AG09309 (cell line): ENCODE measurements at places on chromosomes 11 and 22.
A peak's percentile ranks its signal among the peaks of the same experiment; 100 is the strongest.

- no peak for DNase-seq
Observed at GRCh38 chr11:116357784-116358544, 414.8 kb downstream of the BUD13 start.

GRCh38 chr11:94544646-94545263 is 1.0 kb downstream of the FUT4 start:
- no peak for DNase-seq

GRCh38 chr11:95293116-95293515 is 62.1 kb upstream of the SESN3 start:
- no peak for DNase-seq

GRCh38 chr11:111046291-111046690 is 199.2 kb upstream of the POU2AF2 start:
- peak; percentile 66 for DNase-seq

DNA sequence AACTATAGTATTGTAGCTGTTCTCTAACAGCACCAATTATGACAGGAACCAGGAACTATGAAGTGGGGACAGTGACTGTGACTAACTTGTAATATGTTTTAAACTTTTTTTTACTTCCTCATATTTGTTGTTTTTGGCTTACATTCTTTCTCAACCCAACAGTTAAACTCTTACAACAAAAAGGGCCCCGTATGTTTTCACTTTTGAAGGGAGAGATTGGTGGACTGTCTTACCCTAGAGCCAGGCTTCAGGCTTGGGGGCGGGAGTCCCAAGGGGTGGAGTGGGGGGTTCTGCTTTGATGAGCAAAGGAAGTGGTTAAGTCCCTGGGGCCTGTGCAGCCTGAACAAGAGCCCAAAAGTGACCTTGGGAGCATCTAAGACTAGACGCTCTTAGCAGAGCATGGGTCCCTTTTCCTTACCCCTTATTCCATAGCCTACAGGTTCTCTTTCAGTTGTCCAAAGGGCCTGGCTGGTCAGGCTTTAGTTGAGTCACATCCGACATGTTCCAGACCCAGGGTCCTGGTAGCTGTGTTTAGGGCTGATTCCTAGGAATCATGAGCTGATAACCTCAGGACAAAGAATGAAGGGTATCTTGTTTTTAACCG is 38.8 kb downstream of the STIM1 start:
- DNase-seq = no peak

- DNase-seq = no peak
Observed at GRCh38 chr11:80586464-80586863, 1145.6 kb upstream of the TENM4 start.

DNA sequence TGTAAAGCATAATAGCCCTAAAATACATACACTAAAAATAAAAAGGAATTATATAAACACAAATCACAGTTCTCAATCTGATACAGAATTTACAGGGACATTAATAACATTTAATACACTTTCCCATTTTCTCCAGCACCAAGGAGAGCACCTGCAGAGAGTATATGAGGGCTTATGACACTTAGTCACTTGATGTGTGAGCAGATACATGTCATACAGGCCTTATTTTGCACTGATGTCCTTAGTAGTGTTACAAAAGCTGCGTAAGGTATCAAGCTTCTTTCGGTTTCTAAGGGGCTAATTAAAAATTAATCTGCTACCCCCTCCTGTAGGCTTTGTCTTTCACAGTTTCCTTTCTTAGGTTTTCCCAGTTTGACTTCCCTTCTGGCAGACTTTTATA is 61.3 kb downstream of the TRIM44 start:
- no peak for DNase-seq

DNA sequence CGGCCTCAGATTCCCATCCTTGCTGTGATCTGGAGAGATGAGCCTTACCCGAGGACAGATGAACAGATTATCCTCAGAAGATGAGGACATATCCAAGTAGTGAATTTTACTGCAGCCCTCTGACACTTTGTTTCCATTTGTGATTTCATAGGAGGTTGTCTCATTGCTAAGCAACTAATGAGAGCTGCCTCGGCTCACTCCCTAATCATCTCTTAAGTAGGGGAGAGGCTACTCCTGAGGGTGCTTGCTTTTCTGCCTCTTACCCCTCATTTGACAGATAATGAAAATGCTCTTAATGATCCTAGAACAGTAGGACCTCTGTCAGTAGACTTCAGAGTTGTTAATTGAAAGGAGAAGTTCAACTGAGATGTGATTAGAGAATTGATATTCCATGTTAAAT is 150.9 kb downstream of the TBC1D22A start:
- no peak for DNase-seq

DNA sequence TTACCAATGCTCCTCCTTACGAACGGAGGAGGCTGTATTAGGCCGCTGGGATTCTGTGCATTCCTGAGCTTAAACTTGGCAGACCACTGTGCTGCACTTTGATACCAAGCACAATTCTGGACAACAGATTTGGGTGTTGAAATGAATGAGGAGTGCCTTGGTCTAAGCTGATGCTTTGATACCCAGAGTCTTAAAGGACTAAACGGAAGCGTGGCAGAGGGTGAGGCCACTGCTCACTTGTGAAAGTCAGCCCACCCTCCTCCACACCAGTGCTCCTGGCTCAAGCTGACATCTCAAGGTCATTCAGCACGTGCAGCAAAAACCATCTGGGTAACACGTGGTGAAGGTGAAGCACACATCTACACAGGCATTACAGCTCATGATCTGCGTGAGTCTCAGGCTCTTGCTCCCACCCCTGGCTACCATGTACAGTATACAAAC is 85.9 kb downstream of the MICAL3 start:
- no peak for DNase-seq

DNA sequence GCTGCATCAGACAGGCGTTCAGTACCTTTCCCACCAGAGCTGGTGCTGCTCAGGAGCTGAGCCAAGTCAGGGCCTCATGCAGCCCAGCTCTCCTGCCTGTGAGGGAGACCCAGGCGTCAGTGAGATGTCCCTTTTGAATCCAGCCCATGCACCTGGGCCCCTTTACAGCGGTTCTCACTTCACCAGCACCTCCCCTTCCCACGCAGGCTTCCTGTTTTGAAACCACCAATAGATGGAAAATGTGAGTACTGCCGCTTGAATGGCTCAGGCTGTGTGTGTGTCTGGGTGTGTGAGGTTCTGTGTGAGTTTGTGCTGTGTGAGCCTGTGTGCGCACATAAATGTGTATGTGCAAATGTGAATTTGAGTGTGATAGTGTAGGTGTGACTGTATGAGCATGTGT is 88.4 kb downstream of the UBASH3B start:
- no peak for DNase-seq

- no peak for DNase-seq
Observed at GRCh38 chr11:108338750-108339149, 115.9 kb downstream of the ATM start.

GRCh38 chr11:30775233-30775522 is 189.0 kb upstream of the MPPED2 start:
- DNase-seq = no peak

GRCh38 chr22:33875316-33875715 is 45.0 kb downstream of the LARGE1 start:
- DNase-seq = no peak

DNA sequence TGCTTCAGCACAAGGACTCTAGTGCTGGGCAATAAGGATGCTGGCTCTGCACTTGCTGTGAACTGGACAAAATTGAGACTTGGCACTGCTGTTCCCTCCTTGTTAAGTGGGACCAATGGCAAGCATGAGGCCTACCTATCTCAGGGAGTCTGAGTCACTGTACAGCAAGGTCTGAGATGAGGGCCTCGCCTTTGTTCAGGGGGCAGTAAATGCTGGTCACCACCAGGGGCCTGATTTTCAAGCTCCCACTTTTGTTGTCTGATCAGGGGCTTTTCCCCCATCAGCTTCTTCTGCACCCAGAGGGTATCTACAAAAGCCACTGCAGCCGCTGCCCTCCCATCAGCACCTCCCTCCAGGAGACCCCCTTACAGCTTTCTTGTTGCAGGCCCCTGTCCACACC is 22.8 kb downstream of the DHCR7 start:
- DNase-seq = no peak

- DNase-seq = no peak
Observed at GRCh38 chr11:37519781-37520180, 921.7 kb upstream of the RAG2 start.

GRCh38 chr11:113578033-113578380 is 102.8 kb upstream of the DRD2 start:
- no peak for DNase-seq

GRCh38 chr11:70536051-70536877 is 137.9 kb downstream of the CTTN start:
- no peak for DNase-seq

GRCh38 chr11:117570701-117571100 is 226.3 kb downstream of the DSCAML1 start:
- DNase-seq = no peak

GRCh38 chr22:28670161-28670560 is 9.5 kb downstream of the TTC28 start:
- peak; percentile 62 for DNase-seq

DNA sequence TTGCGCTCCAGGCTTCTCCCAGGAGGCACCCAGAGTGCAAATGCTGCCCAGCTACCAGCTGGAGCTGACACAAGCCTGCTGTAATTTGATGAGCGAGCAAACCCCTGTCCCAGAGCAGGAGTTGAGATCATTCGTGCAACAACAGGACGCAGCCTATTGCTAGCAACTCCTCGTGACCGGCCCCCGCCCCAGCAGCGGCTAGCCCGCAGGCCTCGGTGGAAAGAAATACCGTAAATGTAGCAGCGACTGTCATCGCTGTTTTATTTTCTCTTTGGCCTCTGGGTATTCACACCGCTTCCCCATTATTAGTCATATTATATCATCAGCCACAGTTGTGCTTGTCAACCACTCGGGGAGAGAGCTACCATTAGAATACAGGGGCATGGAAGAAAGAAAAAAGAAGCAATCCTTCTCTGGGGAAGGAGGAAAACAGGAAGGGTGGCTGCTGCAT is 59.2 kb upstream of the ATXN10 start:
- peak; percentile 55 for DNase-seq

- DNase-seq = peak; percentile 4
Observed at GRCh38 chr22:39117585-39118191, 20.6 kb downstream of the APOBEC3H start.

- DNase-seq = no peak
Observed at GRCh38 chr11:8065031-8065430, 16.0 kb upstream of the TUB start.
